ENCODE measurements at places on chromosomes 11 and 22.

DNA sequence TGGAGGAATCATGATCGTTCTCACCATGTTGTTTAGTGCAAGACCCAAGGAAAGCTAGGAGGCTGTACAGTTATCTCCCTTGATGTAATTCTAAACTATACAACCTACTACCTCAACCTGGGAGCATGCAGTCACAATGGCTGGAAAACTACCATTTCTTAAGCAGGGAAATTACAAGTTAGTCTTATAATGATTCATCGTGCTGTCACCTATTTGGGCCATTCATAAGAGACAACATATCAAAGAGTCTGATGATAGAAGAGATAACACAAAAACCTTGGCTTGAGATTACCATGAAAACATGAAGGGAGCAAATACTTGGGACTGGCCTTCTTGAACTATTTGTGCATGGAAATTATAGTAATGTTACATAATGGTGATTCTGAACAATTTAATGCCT is 30.5 kb upstream of the BLID start:
- ATAC-seq, result no peak

- ATAC-seq, result no peak
Measured at GRCh38 chr22:33470456-33470855, 412.3 kb upstream of the SYN3 start.

DNA sequence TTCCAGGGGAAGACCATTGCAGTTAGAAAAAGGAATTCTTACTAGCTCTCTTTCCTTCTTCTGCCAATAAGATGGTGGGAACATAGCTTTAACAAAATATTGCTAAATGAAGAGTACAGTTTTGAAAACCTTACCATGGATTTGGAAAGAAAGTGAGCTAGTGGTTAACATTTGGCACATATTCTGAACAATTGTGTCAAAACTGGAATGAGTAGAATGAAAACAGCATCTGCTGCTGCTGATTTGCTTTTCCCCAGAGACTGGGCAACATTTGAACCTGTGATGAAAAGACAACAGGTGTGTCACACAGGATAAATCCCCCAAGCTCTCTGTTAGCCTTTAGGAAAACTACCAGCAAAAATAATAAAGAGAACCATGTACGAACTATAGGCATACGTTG is 761.4 kb downstream of the KCNA4 start:
- ATAC-seq, result no peak

GRCh38 chr11:63918507-63919191 is 1.7 kb upstream of the RCOR2 start:
- ATAC-seq, result no peak

DNA sequence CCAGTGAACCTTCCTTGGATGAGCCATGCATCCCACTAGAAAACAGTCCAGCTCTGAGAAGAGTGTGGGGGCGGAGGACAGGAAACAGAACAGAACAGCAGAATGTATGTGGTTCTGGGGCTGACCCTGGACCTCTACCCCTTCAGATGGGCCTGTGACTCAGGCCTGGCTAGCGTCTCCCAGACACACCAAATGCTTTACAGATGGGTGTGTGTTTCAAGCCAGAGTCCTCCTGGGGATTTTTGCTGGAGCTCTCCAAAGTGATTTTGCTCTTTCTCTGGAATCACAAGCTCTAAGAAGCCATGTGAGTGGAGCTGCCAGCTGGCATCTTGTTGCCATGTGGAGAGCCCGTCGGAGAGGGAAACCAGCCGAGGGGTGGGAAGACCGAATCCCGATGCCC is 13.2 kb upstream of the C1QTNF4 start:
- no peak for ATAC-seq

GRCh38 chr11:69638941-69639681 is 1.8 kb upstream of the CCND1 start:
- ATAC-seq, result peak; percentile 72

- peak; percentile 55 for ATAC-seq
Measured at GRCh38 chr11:17734986-17735817, 621 bp downstream of the KCNC1 start.

DNA sequence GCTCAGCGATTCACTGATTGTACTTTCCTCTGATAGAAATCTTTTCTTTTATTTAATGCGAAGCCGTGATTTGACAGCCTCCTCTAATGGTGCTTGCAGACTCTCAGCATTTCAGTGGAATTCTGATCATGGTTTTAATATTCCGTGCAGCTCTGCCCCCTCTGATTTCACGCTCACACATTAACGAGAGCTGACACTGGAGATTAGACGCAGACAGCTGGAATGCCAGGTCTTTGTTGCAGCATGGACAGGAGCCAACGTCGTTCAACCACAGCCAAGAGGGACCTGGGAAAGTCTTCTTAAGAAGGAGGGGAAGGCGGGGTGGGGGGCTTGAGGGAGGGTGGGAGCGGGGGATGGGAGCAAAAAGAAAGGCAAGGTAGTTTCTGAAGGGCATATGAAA is 186.4 kb downstream of the BLID start:
- ATAC-seq, result no peak

DNA sequence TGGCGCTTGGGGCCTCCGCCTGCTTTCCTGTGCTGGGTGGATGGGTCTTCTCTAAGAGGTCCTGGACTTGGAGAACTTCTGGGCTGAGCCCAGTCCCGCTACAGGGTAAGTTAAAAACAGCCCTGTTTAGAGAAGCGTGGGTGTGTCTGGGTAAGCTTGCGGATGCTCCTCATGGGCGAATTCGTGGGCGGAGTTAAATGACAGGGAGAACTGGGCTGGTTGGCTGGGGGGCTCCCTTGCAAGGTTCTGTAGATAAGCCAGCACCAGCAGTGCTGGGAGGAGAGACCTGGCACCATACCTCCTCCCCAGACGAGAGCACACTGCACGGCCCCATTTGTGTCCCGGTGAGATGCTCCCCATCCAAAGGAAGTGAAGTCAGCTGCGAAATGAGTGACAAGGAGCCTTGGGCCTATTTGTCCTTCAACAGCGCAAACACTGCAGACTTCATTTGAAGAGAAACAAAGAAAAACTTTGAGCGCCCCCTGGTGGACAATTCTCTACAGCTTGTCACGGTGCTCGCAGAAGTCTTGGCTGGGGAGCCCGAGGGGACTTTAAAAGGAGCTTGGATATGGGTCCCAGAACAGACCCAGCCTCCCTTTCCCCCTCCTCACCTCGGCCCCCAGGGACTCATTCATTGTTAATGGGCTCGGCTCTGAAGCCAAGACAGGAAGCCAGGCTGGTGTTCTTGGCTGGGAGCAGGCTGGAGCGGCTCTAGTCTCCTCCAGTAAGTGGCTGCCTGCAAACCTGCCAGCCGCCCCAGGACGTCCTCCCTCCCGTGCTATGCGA is 39.5 kb downstream of the TP53I11 start:
- peak; percentile 49 for ATAC-seq

GRCh38 chr11:61007956-61008896 is 36.7 kb downstream of the CD6 start:
- peak; percentile 5 for ATAC-seq

- ATAC-seq, result no peak
Measured at GRCh38 chr11:72239313-72239848, 4.6 kb downstream of the PHOX2A start.

GRCh38 chr11:132538642-132539041 is 993.7 kb downstream of the OPCML start:
- ATAC-seq, result no peak

DNA sequence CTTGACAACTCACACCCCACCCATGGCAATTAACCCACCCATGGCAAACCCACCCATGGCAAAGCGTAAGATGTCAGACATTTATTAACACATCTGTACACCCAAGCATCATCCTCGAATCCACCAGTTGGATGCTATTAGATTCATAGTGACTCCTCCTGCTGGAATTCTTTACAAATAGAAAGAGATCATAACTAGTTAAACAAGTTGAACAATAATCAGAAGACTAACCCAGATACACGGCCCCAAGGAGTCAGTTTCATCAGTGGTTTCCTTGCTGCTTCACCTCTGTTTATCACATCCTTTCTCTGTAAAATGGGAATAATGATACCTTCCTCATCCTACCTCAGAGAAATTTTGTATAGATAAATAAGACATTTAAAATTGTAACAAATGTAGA is 5.1 kb downstream of the GTPBP1 start:
- ATAC-seq, result peak; percentile 39

- ATAC-seq, result peak; percentile 52
Measured at GRCh38 chr11:102666331-102666957, 39.1 kb downstream of the MMP27 start.

DNA sequence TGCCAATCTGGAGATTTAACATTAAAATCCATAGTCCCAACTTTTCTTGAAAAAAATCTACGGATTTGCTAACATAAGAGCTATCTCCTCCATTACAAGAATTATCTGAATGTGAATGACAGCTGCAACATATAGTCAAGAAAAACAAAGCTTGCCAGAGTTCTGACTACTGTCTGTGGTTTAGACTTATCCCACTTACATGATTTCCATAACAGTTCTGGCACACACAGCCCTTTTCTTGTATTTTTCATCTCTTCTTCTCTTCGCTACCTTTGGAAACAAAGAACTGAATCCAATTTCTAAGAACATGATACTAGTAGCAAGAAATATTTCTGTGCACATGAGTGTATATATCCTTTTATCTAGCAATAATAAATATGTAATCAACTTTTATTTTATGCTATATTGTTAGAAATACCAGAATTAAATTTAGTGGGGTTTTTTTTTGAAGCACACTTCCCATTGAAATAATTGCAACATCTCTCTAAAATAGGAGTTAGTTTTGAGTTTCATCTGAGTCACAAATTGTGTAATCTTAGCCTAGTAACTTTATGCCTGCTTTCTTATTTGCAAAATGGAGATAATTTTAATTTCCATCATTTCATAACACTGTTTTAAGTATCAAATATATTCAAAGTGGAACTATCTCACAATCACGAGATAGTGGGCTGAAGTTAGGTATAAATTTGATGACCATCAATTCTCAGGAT is 1217.6 kb downstream of the JRKL start:
- no peak for ATAC-seq

GRCh38 chr22:31290494-31291471 is 1.5 kb downstream of the PIK3IP1 start:
- peak; percentile 95 for ATAC-seq

DNA sequence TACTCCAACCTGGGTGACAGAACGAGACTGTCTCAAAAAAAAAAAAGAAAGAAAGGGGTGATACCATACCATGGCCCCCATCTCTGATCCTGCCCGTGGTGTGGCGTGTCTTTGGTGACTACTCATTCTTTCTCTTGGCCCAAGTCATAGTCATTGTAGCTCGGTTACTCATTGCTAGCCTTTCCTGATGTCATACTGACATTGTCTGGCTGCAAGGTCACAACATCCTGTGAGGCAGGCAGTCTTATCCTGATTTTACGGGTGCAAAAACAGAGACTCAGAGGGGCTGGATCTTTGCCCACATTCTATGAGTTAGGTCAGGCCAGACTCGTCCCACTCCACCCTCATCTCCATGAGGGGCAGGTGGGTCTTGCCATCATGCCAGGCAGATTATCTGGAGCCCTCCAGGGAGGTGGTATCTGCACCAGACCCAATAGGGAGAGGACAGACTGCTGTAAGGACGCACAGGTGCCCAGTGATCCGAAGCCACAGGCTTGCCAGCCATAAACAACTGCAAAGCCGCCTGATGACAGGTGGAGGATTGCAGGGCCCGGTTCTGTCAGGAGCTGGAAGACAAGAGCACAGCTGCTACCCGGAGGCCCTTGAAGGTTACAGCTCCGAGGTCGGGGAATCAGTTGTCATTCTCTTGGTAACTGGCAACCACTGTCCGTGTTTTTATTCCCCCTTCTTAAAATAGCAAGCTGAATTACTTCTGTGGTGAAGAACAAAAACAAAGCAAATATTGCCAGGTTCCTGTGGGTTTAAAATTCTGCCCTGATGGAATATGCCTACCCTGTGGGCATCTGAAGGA is 13.8 kb downstream of the TOM1 start:
- peak; percentile 24 for ATAC-seq

GRCh38 chr11:61776561-61777075 is 15.8 kb downstream of the TMEM258 start:
- ATAC-seq, result peak; percentile 43

Measured in esophagus mucosa (tissue), 1 donor.